ENCODE measurements at places on chromosomes 1 and 21.

- DNase-seq: no peak
Observed at GRCh38 chr1:192949783-192950182, 109.4 kb downstream of the UCHL5 start.

DNA sequence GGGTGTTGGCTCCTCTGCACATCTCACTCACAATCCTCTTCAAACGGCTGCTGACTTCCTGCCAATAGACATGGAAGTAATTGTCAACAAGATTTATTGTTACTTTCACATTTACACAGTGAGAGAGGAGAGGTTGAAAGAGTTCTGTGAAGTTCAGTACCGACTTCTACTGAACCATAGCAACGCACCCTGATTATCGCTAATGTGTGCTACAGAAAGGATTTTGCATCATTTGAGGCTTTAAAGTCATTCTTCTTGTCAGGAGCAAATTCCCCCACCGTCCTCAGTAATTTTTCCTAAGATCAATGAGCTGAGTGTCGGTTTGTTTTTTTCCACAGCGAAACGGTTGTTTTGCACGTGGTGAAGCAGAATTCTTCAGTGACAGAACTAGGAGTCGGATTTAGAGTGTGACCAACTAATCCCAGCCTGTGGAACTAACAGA lies 361.0 kb downstream of the ADGRL2 start:
- DNase-seq: peak; percentile 29

DNA sequence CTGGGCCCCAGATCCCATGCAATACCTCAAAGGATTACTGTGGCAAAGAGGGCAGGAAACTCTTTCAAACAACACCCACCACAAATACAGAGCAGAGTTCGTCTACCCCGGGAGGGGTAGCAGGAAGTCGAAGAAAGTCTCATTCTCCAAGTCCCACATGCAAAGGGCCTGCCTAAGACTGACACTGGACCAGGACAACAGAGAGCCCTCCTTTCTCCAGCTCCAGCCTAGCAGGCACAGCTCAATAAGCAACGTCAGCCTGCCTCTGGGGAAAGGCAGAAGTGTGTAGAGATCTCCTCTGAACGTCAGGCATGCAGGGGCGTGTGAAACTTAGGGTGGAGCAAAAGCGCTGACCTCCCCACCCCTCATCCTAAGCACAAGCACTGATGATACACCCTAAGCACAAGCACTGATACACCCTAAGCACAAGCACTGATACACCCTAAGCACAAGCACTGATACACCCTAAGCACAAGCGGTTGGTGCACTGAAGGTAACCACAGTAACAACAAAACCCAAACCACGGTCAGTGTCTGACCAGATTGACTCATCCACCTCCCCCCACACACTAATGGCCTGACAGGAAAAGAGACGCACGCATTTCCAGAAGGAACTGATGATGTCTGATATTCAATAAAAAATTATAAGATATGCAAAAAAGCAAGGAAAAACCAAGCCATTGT lies 1.3 kb downstream of the KRTAP12-3 start:
- DNase-seq: no peak

GRCh38 chr1:205044741-205045140 lies 1.7 kb downstream of the CNTN2 start:
- no peak for DNase-seq

DNA sequence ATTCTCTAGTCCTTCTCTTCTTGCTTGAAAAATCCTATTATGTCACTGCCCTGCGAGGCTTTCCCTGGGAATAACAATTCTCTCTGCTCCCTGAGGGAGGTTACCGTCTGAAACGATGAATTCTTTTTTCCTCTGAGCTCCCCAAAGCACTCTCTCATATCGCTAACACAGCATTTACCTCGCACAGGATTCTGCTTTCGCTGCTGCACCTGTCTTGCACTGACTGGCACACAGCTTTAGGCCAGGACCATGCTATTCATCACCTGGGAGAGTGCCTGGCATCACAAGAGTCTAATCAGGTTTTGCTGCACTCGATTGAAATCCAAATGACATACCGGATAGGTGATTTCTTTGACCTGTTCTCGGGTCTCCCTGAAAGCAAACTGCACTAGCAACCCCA lies 52.8 kb upstream of the GNG4 start:
- DNase-seq: no peak

DNA sequence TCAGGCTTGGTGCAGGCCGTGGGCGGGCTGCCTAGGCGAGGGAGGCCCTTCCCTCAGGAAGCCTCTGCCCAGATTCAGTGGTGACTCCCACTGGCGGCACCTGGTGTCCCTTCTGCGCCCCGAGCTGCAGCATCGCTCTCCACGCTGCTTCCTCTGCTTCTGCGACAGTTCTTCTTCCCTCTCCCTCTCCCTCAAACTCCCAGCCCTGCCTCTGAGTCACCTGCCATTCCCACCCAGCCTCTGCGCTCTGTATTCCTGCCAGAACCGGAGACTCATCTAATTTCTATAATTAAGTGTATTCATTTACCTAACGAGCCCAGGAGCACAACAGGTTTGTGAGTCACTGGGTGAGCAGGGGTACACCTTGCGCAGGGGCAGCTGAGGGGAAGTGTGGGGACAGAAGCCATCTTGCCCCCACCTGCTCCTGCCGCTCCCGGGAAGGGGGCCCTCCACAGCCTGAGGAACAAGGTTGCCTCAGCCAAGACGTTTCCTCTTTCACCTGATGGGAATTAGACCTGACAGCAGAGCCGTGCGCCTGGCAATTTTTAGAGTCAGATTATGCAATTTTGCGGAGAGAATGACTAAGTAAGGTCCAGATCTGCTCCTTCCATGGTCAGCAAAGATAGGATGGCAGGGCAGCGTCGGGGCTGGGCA lies 19.4 kb downstream of the KCNC4 start:
- no peak for DNase-seq

DNA sequence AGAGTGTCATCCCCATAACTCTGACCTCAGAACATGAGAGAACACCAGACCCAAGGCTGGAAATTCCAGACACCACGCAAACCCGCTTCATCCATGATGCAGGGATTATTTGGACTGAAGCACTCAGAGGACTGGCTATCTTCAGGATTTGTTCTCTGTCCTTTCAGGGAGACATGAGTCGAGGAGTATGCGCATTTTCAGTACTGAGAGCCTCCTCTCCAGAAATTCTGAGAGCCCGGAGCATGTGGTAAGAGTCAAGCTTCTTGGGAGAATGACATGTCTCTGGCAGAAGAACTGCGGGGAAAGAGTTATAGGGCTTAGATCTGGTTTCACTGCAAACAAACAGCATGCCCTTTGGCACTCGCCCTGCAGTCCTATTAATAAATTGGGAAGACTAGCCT lies 6.9 kb downstream of the LAX1 start:
- DNase-seq: no peak

DNA sequence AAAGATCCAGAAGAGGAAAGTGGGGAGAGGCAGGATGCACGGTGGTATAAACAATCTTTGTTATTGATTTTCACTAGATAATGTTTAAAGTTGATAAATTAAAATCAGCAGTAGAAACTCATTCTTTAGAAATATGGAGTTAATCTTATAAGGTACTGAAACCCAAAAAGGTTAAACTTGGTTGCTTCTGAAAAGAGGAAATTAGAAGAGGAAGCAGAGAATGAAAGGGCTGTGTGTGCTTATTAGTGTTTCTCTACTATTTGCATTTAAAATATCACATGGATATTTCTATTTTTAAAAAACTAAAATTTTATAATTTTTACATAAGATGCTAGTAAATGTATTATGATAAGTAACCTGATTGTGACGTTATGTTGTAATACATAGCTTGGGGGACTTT lies 24.4 kb downstream of the C1orf141 start:
- no peak for DNase-seq

GRCh38 chr1:236907205-236907604 lies 97.0 kb downstream of the MT1HL1 start:
- DNase-seq: no peak

GRCh38 chr1:112998592-112999235 lies 42.7 kb upstream of the SLC16A1 start:
- DNase-seq: peak; percentile 31

DNA sequence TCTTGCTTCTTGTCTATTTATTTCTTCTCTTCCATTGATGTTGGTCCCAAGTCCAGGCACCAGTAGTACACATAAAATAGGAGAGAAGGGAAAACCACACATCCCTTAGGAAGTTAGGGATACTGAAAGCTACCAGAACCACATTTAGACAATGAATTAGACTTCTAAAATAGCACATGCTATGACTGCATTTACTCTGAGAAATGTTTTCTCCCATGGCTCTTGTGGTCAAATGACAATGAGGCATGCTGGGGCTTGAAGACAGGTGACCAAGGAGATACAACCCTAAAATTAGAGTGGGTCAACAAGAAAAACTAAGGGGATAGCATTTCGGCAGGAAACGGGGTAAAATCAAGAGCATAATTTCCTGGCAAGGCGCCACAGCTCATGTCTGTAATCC lies 17.1 kb downstream of the MTOR start:
- no peak for DNase-seq

DNA sequence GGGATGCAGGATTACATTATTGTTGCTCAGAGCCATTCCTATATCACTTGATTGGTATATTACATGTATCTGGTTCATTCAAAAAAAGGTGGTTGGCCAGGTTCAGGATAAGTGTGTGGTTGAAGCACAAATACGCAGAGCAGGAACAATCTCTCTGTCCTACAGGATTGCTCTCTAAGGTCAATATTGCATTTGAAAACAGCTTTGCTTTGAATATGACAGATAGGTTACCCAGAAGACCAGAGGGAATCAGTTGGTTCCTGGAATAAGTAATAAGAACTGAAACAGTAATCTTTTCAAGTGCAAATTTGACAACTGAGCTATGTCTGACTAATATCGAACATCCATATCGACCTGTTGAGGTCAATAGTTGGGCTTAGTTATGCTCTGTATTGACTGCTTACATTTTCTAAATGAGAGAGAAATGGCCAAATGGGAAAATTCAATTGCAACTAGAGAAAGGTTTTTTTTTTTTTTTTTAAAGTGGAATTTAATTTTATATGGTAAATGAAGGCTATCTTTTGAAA lies 176.8 kb downstream of the ATP6V1G3 start:
- DNase-seq: no peak

GRCh38 chr1:90746857-90747256 lies 29.8 kb upstream of the BARHL2 start:
- DNase-seq: no peak

DNA sequence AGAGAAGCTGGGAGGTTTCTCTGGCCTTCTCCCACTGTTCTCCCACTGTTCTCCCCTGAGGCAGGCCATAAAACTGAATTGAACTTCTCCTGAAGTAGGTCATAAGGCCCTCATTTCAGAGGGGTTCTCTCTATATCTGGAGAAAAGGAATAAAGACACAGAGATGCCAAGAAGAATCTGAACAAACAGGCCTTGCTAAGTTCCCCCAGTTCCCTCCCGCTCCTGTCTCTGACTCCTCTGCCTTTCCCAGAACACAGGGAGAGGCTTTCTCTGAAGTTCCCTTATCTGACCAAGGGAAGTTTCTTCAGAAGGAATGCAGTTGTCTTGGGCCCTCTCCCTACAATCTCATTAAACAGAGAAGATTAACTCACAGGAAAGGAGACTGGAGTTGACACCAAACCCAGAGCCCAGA lies 83.4 kb downstream of the SLC16A1 start:
- no peak for DNase-seq

- DNase-seq: peak; percentile 13
Observed at GRCh38 chr1:79711001-79711431, 704.5 kb upstream of the ADGRL4 start.
